Central memory CD8-positive, alpha-beta T cell (primary cell): ENCODE measurements at places on chromosomes 5 and 9.

- H3K4me1 ChIP-seq, result no peaks in the 10 kb centered on the region
- no peaks in the 10 kb centered on the region for H3K27me3 ChIP-seq
- DNase-seq, result no peak
- H3K36me3 ChIP-seq, result no peaks in the 10 kb centered on the region
- no peak overlapping the region for H3K4me3 ChIP-seq
These were observed 739.3 kb downstream of the NR2F1-AS1 start for GRCh38 chr5:92841604-92842155.

DNA sequence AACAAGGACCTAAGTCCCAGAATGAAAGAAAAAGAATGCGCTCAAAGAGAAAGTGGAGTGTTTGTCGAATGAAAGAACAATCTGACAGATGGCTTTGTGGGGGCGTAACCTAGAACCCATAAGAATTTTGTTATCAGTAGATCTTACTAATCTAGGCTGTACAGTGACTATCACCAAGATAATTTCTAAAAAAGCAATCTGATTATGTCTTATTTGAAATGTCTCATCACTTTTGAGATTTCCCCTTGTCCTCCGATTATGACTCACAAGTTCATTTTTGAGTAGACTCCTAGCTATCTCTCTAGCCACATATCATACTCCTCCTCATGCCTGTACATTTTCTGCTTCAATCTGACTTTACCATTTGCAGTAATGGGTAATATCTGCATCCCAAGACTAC, 135.6 kb upstream of the SMARCA2 start:
- peaks cover 8% of the 10 kb centered on the region for H3K4me1 ChIP-seq
- no peak overlapping the region for H3K27ac ChIP-seq
- no peaks in the 10 kb centered on the region for H3K36me3 ChIP-seq
- H3K4me3 ChIP-seq, result no peak overlapping the region

- no peak overlapping the region for H3K4me3 ChIP-seq
- H3K4me1 ChIP-seq, result peaks cover 17% of the 10 kb centered on the region
- peaks cover 46% of the 10 kb centered on the region for H3K27me3 ChIP-seq
- no peak overlapping the region for H3K27ac ChIP-seq
These were observed 16.0 kb upstream of the ZCCHC7 start for GRCh38 chr9:37104183-37104889.

DNA sequence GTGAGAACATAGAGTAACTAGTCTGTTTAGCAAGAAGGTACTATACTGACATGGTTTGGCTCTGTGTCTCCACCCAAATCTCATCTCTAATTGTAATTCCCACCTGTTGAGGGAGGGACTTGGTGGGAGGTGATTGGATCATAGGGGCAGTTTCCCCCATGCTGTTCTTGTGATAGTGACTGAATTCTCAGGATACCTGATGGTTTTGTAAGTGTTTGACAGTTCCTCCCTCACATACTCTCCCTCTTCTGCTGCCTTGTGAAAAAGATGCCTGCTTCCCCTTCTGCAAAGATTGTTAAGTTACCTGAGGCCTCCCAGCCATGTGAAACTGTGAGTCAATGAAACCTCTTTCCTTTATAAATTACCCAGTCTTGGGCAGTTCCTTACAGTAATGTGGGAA, 240.4 kb upstream of the ST8SIA4 start:
- no peak for DNase-seq
- no peak overlapping the region for H3K27ac ChIP-seq
- no peak overlapping the region for H3K4me3 ChIP-seq
- H3K36me3 ChIP-seq, result no peaks in the 10 kb centered on the region
- H3K27me3 ChIP-seq, result no peaks in the 10 kb centered on the region

DNA sequence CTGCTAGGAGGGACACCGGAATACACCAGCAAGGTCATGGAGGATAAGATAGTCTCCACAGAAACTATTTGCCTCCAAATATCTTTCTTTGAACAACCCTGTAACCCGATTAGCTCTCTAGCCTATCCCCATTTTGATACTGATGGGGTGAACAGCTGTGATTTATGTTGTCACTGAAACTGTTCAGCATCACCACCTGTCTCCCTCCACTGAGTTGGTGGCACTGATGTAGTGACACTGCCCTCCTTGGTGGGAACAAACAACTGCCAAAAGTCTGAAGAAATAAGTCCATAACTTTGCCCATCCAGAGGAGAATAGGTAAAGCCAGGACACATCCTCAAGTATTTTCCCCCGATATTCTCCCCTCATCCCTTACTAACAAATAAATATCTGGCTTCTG, 24.3 kb upstream of the KCNV2 start:
- H3K4me1 ChIP-seq, result no peaks in the 10 kb centered on the region
- no peak overlapping the region for H3K27ac ChIP-seq
- H3K27me3 ChIP-seq, result no peaks in the 10 kb centered on the region
- H3K36me3 ChIP-seq, result no peaks in the 10 kb centered on the region
- no peak overlapping the region for H3K4me3 ChIP-seq
- no peak for DNase-seq

GRCh38 chr9:21801683-21802417, 586 bp upstream of the MTAP start:
- peaks cover 8% of the 10 kb centered on the region for H3K36me3 ChIP-seq
- DNase-seq, result no peak
- peaks cover 29% of the 10 kb centered on the region for H3K27me3 ChIP-seq
- H3K4me1 ChIP-seq, result peaks cover 49% of the 10 kb centered on the region
- H3K4me3 ChIP-seq, result peak overlapping the region; percentile 98

DNA sequence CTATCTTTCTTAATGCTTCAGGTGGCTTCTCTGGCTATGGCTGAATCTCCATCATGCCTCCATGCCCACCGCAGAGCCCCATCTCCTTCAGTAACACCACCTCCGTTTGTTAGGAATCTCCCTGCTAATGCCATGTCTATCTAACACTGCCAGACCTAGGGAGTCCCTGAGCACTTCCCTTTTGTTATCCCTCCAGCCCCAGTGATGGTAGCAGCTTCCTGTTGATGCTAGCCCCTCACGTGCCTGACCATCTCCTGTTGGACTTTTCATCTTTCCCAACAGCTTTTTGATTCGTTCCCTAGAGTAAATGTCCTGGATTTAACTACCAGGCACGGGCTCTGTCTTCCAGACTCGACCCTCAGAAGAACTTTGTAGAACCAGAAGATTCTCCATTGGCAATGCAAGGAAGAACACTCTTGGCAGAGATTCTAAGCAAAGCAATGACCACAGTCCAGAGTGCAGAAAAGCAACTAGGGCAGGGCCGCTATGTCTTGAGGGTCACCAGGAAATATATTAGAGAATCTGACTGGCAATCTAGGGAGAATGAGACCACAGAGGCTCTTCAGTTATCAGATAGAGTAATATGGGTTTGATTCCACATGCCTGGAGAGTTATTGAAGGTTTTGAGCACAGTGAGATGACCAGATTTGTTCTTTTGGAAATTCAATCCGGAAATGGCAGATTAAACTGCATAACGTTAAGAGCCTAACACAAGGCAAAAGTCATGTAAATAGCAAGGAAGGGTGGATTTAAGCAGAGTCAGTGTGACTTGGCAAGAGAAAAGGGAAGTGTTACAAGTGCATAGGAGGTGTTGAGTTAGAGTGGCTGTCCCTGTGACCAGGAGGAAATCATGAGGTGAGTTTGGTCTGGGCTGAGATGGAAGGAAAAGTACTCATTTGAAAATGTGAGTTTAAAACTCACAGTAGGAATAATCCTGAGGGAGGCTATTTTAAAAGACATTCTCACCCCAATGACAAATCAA, 555.2 kb downstream of the ACTL7B start:
- no peaks in the 10 kb centered on the region for H3K4me1 ChIP-seq
- H3K27ac ChIP-seq, result no peak overlapping the region
- no peak for DNase-seq
- H3K4me3 ChIP-seq, result no peak overlapping the region
